ENCODE measurements at places on chromosomes 2 and 18. TPM values are rescaled to one million over a fixed set of nuclear protein-coding genes. Genes with fewer than 3 reads are reported as not detected.

NXPH2 gene
- total RNA-seq = 0.38 TPM

PCGF1 gene
- total RNA-seq = 20.3 TPM

FEV gene
- 0.63 TPM for total RNA-seq

GRCh38 chr2:240741091-240741490 is 49.4 kb downstream of the AQP12A start:
- no peak for DNase-seq

SLC5A7 gene
- 3.6 TPM for total RNA-seq

GRCh38 chr2:40370007-40370395 is 81.9 kb downstream of the SLC8A1 start:
- DNase-seq = no peak

All from mucosa of descending colon (tissue), 3 donors.